NCI-H774 (cell line): ENCODE measurements at places on chromosomes 3 and 15.

GRCh38 chr3:68676136-68676535 lies 256.2 kb downstream of the TAFA4 start:
- DNase-seq: no peak

GRCh38 chr15:29674661-29675533 lies 147.4 kb downstream of the TJP1 start:
- peak; percentile 35 for DNase-seq

DNA sequence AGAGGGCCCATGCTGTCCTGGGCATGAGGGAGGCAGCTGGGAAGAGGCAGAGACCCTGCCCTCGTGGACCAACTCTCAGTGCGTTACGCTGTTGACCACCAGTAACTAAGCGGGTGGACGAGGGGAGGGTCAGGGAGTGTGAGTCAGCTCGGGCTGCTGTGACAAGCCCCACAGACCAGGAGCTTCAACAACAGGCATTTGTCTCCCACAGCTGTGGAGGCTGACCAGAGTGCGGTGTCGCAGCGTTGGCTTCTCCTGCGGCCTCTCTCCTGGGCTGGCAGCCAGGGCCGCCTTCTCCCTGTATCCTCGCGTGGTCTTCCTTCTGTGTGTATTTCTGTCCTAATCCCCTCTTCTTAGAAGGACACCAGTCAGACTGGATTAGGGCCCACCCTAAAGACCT lies 13.0 kb downstream of the EFCC1 start:
- DNase-seq: no peak

DNA sequence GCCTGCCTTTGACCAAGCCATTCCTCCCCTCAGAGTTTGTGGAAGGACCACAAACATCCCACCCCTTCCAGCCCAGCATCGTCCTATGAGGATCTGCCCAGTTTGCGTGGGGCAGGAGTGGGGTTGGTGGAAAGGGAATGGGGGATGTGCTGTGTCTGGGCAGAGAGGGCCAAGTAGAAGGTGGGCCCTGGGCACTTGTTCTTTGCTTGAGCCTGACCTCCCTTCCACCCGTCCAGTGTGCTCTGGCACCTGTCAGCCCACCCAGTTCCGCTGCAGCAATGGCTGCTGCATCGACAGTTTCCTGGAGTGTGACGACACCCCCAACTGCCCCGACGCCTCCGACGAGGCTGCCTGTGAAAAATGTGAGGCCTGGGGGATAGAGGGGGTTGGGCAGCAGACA lies 10.3 kb downstream of the SPINT1 start:
- no peak for DNase-seq

DNA sequence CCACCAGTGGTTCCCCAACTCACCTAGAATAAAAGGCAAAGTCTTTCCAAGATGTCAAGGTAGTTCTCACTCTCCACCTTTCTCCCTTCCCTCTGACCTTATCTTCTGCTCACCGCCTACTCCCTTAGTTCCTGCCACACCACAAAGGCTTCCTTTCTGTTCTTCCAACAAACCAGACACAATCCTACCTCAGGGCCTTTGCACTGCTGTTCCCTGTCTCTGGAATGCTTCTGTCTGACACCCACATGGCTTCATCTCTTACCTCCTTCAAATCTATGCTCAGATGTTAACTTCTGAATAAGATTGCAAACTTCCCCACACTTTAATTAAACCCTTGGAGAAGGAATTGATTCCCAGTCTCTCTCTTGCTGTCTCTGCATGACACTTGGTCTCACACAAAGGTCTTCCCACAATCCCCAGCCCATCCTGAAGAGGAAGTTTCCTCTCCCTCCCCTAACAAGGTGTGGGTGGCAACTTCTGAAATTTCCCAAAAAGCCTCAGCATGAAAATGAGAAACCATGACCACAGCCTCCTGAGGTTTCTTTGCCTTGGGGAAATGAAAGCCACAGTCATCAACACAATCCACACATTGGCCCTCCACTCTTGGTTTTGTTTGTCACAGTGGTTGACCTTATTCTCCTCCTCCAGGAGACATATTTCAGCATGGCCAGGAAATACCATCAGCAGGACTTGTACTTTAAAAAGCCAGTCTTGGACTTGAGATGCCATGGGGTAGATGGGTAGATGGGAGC lies 3.0 kb upstream of the RYK start:
- no peak for DNase-seq
